Right lung (tissue), 10 donors: ENCODE measurements at places on chromosomes 12 and 14.

- DNase-seq, result no peak
Observed at GRCh38 chr14:26163761-26164160, 434.1 kb downstream of the NOVA1 start.

GRCh38 chr12:53252349-53252916 lies 15.7 kb upstream of the ESPL1 start:
- DNase-seq, result no peak

GRCh38 chr12:104131609-104132008 lies 6.4 kb downstream of the NFYB start:
- DNase-seq, result no peak

GRCh38 chr12:84644908-84645307 lies 267.7 kb downstream of the SLC6A15 start:
- no peak for DNase-seq

DNA sequence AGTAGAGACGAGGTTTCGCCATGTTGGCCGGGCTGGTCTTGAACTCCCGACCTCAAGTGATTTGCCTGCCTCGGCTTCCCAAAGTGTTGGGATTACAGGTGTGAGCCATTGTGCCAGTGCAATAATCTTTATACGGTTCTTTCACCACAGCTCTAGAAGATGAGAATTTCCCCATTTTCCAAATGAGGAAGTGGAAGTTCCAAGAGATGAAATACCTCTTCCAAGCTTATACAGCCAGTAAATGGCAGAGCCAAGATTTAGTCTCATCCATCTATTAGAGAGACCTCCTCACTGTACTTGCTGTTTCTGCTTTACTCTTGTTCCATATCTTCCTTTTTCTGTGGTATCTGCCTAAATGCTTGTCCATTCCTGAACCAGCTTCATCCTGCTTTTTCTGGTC lies 3.1 kb upstream of the LMNTD1 start:
- no peak for DNase-seq

GRCh38 chr12:15474766-15475165 lies 152.5 kb downstream of the PTPRO start:
- no peak for DNase-seq

DNA sequence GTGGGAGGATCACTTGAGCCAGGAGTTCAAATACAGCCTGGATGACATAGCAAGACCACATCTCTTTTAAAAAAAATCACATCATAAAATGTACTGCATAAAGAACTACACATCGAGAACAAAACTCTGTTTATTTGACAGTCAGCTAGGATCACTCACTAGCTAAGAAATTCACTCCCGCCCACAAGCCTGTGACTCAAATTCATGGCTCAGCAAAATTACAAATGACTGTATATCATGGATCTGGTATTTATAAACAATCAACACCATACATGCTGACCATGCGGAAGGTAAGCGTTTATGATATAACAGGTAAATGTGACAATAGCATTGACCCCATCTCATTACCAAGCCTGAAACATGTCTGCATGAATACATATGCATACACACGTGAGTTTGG lies 206.5 kb downstream of the EFCAB11 start:
- DNase-seq, result no peak

- DNase-seq, result no peak
Observed at GRCh38 chr12:68844788-68845695, 37.1 kb downstream of the MDM2 start.

DNA sequence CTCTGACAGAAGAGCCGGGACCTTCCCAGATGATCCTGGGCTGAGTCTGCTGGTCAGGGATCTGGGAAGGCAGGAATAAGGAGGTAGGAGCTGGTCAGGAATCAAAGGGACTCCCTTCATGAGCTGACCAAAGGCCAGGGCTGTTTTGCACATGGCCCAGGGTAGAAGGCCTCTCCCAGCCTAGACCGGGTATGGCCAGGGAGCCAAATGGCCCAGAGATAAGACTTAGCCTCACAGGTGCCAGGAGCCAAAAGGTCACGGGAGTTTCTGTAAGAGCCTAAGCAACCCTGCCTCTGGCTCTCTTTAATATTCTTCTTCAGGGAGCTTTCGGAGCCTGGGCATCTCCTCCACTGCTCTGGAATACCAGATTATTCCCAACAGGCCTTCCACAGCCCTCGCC lies 191.3 kb upstream of the PWP1 start:
- DNase-seq, result no peak

- DNase-seq, result no peak
Observed at GRCh38 chr12:75738486-75738885, 227.1 kb upstream of the KRR1 start.

DNA sequence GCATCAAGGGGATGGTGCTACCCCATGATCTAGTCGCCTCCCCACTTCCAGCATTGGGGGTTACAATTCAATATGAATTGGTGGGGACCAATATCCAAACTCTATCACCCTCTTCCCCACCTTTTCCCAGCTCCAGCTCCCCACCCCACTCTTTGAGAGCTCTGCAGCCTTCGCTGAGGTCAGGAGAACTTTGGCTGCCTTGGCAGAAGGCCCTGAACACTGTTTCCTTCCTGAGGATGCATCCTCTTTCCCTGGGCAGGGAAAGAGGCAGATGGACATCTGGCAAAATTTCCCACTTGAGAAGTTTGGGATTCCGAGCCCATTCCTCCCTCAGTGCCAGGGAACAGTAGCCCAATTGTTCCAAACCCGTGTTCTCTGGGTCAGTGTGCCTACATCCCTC lies 169.1 kb downstream of the TSPAN9 start:
- no peak for DNase-seq

GRCh38 chr14:50544911-50545310 lies 12.5 kb upstream of the MAP4K5 start:
- DNase-seq, result no peak

- DNase-seq, result no peak
Observed at GRCh38 chr12:89544681-89545184, 18.9 kb upstream of the POC1B start.
